CD8-positive, alpha-beta memory T cell (primary cell): ENCODE measurements at places on chromosomes 1 and 21. TPM values are rescaled to one million over a fixed set of nuclear protein-coding genes. Genes with fewer than 3 reads are reported as not detected.

DNA sequence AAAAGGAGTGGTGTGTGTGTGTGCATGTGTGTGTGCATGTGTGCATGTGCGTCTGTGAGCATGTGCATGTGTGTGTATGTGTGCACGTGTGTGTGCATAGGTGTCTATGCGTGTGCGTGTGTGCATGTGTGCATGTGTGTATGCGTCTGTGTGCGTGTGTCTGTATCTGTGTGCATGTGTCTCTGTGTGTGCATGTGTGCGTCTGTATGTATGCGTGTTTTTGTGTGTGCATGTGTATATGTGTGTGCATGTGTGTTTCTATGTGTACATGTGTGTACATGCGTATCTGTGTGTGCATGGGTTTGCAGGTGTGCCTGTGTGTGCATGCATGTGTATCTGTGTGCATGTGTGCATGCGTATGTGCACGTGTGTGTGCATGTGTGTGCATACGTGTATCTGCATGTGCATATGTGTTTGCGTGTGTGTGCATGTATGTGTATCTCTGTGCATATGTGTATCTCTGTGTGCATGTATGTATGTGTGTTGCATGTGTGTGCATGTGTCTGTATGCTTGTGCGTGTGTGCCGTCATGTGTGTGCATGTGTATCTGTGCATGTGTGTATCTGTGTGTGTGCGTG, 77.9 kb downstream of the TCP10L start:
- no peak for DNase-seq

Gene F13B
- not detected for total RNA-seq

- DNase-seq: no peak
These were observed 205.4 kb downstream of the HLX start for GRCh38 chr1:221084681-221085080.

DNA sequence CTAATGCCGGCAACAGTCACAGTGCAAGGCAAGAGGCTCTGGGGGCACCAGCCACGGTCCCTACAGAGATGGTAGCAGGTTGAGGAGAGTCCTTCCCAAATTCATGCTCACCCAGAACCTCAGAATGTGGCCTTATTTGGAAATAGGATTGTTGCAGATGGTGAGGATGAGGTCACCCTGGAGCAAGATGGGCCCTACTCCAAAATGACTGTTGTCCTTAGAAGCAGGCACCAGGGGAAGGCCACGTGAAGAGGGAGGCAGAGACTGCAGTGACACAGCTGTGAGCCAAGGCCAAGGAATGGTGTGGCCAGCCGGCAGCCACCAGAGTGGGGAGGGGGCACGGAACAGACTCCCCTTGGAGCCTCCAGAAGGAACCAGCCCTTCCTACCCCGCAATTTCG, 70.8 kb upstream of the CLDN14 start:
- no peak for DNase-seq

Gene CD5L
- total RNA-seq: not detected

DNA sequence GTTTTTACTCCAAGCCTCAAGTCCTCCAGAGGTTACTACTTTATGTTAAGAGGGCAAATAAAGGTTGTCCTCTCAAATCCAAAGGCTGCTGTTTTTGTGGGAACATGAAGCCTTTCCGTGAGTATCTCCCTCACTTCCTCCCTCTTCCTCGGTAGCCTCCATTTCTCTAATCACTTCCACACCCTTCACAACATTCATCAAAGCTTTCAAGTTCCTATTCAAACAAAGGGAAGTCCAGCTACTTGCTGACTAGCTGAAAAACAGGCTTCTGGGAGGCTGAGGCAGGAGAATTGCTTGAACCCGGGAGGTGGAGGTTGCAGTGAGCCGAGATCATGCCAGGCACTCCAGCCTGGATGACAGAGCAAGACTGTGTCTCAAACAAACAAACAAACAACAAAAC, 6.6 kb upstream of the CD48 start:
- no peak for DNase-seq

DNA sequence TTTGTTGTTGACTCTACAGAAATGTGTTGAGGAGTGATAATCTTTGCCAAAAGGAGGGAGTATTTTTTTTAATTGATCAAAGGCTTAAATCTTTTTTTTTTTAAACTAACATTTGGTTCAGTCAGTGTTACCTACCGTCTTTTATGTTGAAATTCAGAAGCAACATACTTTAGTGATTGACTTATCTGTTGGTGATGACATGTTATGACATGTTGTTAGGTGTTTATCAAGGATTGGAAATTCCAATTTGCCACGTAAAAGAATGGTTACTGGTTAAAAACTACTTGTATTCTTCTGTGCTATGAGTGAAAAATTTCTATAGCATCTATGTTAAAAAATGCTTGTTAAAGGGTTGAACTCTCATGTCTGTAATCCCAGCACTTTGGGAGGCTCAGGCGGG, 61.2 kb downstream of the DNM3 start:
- DNase-seq: no peak
